ENCODE measurements at places on chromosomes 1 and 21. TPM values are rescaled to one million over a fixed set of nuclear protein-coding genes. Genes with fewer than 3 reads are reported as not detected.

F3 gene
- 2.7 TPM for total RNA-seq

PTPN14 gene
- 9.8 TPM for total RNA-seq

PAPPA2 gene
- total RNA-seq, result 0.01 TPM

AKR7A3 gene
- 0.21 TPM for total RNA-seq

MYOG gene
- not detected for total RNA-seq

ZFYVE9 gene
- total RNA-seq, result 9.0 TPM

SCCPDH gene
- total RNA-seq, result 44.5 TPM

SAMD13 gene
- total RNA-seq, result 0.65 TPM

SPATA1 gene
- 0.62 TPM for total RNA-seq

TRIM67 gene
- total RNA-seq, result 0.25 TPM

KRTAP20-2 gene
- not detected for total RNA-seq

ZYG11A gene
- 2.3 TPM for total RNA-seq

EPHB2 gene
- total RNA-seq, result 45.0 TPM

ITLN2 gene
- 0.24 TPM for total RNA-seq

TAF13 gene
- 23.6 TPM for total RNA-seq

PDZK1 gene
- 0.77 TPM for total RNA-seq

KCNH1 gene
- 3.5 TPM for total RNA-seq

NPL gene
- total RNA-seq, result 0.89 TPM

ADORA3 gene
- total RNA-seq, result not detected

MCOLN3 gene
- total RNA-seq, result 3.7 TPM

CD48 gene
- not detected for total RNA-seq

ZFP69B gene
- 1.7 TPM for total RNA-seq

FASLG gene
- total RNA-seq, result not detected

PGLYRP3 gene
- not detected for total RNA-seq

PLA2G2D gene
- total RNA-seq, result not detected

OR2M4 gene
- not detected for total RNA-seq

NBPF10 gene
- total RNA-seq, result 0.46 TPM
